ENCODE measurements at places on chromosomes 3 and 15.

- DNase-seq, result no peak
Observed at GRCh38 chr15:40114218-40114617, 5.5 kb upstream of the BMF start.

GRCh38 chr3:46212101-46212500 lies 4.0 kb upstream of the CCR1 start:
- no peak for DNase-seq

DNA sequence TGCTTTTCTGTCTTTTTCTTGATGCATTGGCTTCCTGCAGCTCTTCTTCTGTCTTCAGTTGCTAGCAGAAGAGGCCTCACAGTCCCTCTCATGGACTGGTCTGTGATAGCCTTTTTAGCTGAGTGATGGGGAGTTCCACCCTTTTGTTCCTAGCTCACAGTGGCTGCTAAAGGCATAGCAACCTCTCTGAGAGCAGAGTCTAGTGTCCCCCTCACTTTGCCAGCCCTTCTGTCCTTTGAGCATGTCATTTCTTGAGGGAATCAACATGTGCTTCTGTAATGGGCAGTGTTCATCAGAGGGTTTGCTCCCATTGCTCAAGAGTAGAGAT lies 44.4 kb downstream of the GAP43 start:
- no peak for DNase-seq

- peak; percentile 31 for DNase-seq
Observed at GRCh38 chr15:92714077-92714476, 58.5 kb upstream of the FAM174B start.

- no peak for DNase-seq
Observed at GRCh38 chr3:132554437-132554836, 42.6 kb upstream of the ACKR4 start.

GRCh38 chr15:57962887-57963286 lies 102.6 kb downstream of the ALDH1A2 start:
- DNase-seq, result peak; percentile 18

All from NB4 (cell line).